Stimulated activated CD4-positive, alpha-beta T cell treated with anti-CD3 and anti-CD28 coated beads, Interleukin-1b, Interleukin-23, amount 100 ng/mL, for 1 hour (primary cell): ENCODE measurements at places on chromosomes 5 and 9.

DNA sequence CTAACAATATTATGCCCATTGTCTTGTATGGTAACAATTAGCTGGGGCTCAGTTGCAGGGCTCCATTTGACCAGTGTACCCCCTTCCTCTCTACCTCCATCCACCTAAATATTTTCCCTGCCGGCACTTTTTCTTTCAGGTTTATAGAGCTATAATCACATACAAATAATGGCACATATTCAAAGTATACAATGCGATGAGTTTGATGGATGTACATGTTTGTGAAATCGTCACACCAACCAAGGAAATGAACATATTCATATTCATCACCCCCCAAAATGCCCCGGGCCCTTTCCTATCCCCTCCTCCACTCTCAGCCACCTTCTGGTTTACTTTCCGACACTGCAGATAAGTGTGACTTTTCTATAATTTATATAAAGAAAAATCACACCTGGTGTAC lies 351.5 kb downstream of the GADD45G start:
- no peak for DNase-seq

GRCh38 chr5:39519079-39519478 lies 94.3 kb upstream of the DAB2 start:
- DNase-seq = no peak

GRCh38 chr5:29897916-29898315 lies 1295.6 kb upstream of the CDH6 start:
- DNase-seq = no peak

DNA sequence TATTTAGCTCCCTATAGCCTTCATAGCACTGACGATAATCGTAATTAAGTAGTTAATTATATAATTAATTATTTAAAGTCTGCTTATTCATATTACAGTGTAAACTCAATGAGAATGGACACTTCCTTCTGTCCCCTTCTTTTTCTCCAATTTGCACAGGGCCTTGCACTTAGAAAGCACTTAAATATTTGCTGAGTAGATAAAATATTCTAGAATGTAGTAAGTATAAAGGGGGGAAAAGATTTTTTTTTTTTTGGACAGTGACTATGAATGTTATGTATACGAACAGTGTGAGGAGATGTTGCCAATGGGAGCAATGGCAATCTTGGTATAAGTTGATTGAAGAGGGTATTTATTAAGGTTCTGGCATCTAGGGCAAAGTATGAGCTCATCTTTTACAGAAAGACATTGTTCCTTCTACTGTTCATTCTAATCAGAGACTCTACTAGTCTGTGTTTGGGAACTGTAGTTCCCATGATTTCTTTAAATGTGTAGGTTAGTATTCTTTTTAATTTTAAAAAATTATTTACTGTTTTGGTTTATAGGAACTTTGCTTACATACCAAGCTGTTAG lies 49.4 kb downstream of the YTHDC2 start:
- no peak for DNase-seq

GRCh38 chr5:171610686-171611085 lies 174.9 kb upstream of the SMIM23 start:
- no peak for DNase-seq

GRCh38 chr5:172002310-172002709 lies 4.1 kb downstream of the FBXW11 start:
- no peak for DNase-seq

DNA sequence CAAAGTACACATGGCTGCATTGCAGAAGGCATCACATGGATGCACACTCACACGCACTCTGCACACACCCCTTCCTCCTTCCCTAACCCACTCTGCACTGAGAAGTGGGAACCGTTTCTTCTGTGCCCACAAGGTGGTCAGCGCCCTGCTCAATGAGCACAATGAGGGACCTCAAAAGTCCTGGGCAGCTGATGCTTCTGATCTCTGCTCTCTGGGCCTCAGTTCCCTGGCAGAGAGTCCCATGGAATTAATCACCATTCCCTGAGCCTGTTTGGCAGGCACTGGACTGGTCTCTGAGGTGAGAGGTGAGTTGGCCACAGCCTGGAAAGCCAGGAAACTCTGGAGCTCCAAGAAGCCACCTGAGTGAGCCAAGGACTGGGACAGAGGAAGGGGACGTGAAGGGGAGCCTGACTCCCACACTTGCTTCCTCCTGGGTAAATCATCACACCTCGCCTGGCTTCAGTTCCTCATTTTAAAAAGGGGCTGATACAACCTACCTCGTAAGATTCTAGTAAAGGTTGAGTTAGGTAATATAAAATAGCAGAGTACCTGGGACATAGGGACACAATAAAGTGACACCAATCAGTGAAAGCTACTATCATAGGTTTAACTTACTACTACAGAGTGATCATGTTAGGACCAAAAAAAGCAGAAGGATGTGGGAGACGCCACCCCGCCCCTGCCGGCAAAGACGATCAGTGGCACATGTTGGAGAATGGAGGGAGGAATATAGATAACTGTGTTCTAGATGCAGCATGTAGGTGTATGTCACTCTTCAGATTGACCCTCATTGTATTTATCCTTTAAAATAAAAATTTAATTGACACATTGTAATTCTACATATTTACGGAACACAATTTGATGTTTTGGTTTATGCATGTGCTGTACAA lies 21.1 kb upstream of the IGFBPL1 start:
- no peak for DNase-seq

GRCh38 chr5:53448851-53449250 lies 31.6 kb upstream of the FST start:
- DNase-seq = no peak

DNA sequence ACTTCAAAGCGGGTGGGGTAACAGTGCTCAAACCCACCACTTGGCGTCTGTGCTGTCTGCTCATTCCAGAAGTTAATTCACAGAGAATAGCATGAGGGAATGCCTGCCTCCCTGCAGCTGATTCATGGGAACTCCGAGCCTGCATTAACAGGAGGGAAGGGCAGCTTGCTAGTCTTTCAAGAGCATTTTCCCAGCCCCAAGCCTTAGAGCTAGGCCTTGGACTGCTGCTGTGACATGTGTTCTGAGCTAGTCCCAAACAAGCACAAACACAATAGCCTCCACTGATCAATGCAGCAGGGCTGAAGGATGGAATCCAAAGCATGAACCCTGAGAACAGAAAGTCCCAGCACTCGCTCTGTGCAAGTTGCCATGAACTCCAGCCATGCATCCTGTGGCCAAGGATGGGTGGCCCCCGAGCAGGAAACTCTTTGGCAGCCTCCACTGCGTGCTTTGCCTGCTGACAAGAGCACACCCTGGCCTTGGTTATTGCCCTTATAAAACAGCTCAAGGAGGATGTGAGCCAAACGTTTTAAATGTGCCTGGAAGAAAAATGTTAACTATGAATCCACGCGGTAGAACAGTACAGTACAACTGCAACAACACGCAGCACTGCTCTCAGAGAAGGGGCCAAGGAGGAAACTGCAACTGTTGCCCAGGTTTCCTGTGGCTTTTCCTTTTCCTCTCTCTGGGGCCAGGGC lies 653.1 kb upstream of the KLF4 start:
- DNase-seq = no peak

DNA sequence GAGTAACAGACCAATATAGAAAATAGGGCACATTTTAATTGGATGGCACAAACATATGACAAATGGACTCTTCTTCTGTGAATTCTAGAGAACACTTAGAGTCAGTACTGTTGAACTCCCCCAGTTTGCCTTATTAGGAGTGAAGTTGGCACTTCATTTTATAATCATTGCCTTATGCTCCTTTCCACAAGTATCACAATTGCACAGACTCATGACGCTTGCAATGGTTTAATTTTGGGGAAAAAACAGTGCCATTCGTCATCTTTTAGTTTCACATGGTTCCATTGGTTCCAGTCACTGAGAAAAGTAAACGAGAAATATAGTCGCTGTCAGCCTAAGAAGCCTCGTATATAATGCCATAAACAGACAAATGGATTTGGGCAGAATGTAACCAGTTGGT lies 71.2 kb downstream of the LURAP1L start:
- DNase-seq = no peak

- DNase-seq = no peak
Measured at GRCh38 chr9:115084157-115084556, 33.8 kb downstream of the TNC start.

DNA sequence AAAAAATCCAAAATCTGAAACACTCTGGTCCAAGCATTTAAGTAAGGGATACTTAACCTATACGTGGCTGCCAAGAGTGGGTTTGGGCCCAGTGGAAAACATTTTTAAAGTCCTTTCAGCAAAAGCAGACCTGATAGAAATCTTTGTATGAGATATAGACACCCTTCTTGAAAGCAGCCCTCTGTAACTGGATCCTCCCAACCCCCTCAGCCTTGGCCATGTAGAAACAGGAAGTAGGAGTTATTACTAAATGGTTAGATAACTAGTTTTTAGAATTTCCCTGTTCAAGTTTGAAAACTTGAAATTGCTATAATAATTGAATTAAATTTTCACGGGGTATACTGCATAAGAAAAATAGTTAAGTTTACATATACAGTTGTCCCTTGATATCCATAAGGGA lies 111.3 kb upstream of the PCA3 start:
- DNase-seq = no peak

DNA sequence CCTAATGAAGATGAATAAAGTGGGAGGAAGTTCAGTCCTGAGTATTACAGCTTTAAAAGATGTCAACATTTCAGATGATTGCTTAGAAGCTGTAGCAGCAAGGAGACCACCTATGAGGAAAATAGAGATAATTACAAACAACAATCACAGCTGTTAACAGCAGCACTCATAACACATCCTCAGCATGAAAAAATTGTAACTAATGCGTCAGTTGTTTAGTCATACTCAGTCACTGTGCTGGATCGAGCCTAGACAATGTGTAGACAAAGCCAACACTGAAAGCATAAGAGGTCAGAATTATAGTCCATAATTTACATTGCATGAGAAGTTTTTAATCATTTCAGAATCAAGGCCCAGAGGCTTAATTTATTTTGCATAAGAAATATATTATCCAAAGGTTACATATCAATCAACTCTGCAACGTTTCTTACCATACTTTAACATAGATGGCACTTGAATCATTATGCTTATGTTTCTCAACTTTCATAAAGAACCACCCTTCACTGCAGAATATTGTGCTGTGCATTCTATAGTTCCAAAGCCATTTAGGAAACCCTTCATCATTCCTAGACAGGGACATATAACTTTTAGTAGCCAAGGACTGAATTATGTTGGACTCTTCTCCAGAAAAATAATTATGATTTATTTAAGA lies 60.2 kb upstream of the HAPLN1 start:
- no peak for DNase-seq

GRCh38 chr9:80004714-80005113 lies 432.9 kb downstream of the TLE4 start:
- no peak for DNase-seq

GRCh38 chr9:78781681-78782080 lies 484.8 kb downstream of the PSAT1 start:
- DNase-seq = no peak

- no peak for DNase-seq
Measured at GRCh38 chr9:110031511-110032173, 176.3 kb downstream of the C9orf152 start.

- no peak for DNase-seq
Measured at GRCh38 chr9:111502506-111502905, 18.3 kb upstream of the ECPAS start.

GRCh38 chr5:5584236-5584745 lies 161.8 kb downstream of the ICE1 start:
- DNase-seq = no peak

- DNase-seq = no peak
Measured at GRCh38 chr5:60148366-60148765, 254.8 kb upstream of the PDE4D start.

DNA sequence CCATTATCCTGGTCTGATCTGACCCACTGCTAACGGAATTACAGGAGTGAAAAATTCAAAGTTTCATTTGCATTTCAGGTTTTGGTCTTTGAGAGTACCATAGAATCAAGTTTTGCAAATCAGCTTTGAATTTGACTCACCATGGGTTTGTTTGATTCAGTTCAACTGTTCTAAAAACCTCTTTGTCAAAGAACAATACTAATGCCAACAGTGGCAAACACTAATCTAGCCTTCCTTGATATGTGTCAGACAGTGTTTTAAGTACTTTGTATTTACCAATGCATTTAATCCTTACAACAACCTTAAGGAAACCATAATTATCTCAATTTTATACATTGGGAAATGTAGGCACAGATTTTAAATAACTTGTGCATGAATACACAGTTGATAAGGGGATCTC lies 10.1 kb upstream of the FSD1L start:
- DNase-seq = no peak

DNA sequence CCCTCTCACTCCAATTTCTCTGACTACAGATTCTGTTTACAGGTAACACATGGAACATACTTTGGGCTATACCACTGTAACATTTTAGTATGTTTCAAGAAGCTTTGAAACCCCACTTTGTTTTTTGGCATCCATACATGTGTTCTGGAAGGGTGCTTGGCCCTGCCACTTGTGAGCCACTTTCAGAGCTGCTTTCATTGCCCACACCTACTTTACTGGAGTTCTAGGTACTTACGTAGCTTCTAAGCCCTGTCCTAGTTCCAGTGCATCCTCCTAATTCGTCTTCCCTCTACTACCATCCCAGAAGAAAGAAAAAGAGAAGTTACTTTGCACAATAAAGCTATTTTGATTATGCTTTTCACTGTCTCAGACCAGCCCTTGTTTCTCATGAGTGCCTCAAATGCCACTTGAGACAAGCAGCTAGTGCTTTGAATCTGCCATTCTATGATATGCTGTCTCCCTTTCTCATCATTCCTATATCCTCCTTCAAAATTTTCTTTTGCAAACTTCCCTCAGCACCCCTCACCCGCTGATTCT lies 26.5 kb upstream of the C5orf47 start:
- no peak for DNase-seq

DNA sequence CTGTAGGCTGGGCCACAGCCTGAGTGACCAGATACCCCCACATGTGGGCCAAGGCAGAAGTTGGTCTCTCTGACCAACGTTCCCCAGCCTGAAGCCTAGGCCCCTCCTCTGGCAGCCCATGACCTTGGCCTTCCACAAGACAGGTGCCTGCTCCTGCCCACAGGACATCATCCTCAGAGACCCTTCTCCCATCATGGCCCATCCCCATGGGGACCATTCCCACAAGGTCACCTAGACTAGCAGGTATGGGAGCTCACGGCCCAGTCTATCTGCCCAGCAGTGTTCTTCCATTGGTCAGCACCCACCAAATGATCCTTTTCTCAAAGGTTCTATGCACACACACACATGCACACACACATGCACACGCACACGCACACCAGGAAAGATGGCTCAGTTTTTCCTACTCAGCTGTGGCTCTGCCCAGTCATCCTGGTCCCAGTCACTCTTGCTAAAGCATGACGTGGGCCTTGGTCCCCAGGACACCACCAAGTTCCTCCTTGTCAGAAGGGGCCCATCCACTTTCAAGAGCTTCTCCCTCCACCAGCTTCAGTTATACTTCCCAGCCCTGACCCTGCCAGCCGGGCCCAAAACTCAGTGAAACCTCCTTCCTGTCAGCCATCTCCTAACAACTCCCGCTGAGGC lies 65.4 kb downstream of the PAX5 start:
- no peak for DNase-seq

- DNase-seq = no peak
Measured at GRCh38 chr5:81420039-81420667, 26.2 kb upstream of the ACOT12 start.

DNA sequence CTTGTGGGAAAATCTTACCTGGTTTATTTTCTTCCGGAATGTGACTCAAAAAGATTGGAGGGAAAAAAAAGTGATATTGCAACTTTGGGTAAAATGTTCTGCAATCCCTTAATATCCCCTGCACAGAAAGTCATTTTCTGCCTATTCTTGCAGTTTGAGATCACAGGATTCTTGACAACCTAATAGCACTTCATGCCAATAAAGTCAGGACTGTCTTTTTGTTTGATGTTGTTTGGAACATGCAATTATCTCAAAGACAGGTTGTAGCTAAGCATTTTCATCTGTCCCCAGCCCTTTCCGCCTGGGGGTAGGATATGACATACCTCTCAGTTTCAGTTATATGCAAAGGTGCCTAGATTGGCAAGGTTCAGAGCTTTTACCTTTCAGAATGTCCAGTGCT lies 63.9 kb downstream of the ALDH1A1 start:
- no peak for DNase-seq
